ENCODE measurements at places on chromosomes 3 and 15.

DNA sequence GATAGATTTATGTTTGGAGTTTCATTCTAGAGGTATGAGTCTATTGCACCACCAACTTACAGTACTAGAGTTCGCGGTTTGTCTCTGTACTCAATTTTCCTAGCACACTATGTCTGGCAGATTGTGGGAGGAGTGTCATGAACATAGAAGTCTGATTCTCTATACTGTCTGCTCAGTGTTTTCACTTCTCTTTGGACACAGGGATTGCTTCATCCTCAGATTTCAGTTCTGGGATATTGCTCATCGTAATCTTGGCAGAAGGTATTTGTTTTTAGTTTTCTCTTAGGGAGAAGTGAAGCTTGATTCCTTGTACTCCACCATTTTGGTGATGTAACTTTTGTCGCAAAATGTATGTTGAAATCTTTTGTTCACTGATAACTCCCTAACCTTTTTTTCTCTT is 27.8 kb upstream of the AZI2 start:
- DNase-seq: no peak

DNA sequence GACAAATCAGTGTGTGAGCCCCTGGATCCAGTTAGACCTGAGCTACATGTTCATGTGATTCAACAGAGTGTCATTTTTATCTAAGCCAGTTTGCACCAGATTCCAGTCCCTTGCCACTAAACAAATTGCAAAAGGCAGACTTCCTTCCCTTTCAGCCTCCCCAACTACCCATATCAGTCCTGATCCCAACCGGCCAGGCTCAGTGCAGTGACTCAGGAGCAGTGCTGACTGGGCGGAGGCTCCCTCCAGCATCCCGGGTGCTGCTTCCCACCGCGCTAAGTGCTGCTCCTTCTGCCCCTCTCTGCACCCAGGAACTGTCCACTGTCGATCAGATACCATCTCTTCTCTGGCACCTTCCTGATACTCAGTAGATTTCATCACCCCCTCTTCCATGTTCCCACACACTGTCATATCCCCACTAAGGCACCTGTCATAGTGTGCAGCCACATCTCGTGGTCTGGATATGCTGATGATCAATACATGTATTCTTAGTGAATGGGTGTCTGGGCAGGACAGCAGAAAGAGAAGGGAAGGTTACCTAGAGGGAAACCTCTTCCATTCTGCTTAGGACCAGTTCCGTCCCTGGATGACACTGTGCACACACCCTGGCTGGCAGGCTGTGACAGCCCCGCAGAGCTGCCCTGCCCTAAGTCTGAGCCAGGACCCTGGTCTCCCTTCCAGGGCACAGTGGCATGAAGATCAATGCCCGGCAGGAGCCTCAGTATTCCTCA is 108.8 kb upstream of the RAD18 start:
- no peak for DNase-seq

DNA sequence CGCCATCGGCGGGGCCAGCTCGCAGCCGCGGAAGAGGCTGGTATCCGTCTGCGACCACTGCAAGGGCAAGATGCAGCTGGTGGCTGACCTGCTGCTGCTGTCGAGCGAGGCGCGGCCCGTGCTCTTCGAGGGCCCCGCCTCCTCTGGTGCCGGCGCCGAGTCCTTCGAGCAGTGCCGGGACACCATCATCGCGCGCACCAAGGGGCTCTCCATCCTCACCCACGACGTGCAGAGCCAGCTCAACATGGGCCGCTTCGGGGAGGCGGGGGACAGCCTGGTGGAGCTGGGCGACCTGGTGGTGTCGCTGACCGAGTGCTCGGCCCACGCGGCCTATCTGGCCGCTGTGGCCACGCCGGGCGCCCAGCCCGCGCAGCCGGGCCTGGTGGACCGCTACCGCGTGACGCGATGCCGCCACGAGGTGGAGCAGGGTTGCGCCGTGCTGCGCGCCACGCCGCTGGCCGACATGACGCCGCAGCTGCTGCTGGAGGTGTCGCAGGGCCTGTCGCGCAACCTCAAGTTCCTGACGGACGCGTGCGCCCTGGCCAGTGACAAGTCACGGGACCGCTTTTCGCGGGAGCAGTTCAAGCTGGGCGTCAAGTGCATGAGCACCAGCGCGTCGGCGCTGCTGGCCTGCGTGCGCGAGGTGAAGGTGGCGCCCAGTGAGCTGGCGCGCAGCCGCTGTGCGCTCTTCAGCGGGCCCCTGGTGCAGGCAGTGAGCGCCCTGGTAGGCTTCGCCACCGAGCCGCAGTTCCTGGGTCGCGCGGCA is 1.8 kb downstream of the TLNRD1 start:
- no peak for DNase-seq

- DNase-seq: no peak
Measured at GRCh38 chr3:106401666-106402490, 533.1 kb upstream of the CBLB start.

GRCh38 chr3:73068419-73068818 is 7.0 kb downstream of the EBLN2 start:
- no peak for DNase-seq

GRCh38 chr3:169449012-169449411 is 214.5 kb downstream of the MECOM start:
- DNase-seq: no peak

DNA sequence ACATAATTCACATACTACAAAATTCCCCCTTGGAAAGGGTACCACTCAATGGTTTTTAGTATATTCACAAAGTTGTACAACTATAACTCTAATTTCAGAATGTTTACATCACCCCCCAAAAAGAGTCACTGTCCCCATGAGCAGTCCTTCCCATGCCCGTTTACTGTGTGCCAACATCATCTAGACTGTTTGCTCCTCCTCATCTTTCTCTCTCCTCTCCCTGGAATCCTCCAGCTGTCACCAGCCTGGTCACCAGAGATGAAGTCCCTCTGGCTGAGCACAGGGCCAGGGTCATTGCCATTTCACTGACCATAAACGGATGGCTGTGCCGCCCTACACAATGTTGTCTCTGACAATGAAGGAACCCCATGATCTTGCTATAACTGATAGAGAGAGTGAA is 45.2 kb downstream of the C2CD4B start:
- no peak for DNase-seq

DNA sequence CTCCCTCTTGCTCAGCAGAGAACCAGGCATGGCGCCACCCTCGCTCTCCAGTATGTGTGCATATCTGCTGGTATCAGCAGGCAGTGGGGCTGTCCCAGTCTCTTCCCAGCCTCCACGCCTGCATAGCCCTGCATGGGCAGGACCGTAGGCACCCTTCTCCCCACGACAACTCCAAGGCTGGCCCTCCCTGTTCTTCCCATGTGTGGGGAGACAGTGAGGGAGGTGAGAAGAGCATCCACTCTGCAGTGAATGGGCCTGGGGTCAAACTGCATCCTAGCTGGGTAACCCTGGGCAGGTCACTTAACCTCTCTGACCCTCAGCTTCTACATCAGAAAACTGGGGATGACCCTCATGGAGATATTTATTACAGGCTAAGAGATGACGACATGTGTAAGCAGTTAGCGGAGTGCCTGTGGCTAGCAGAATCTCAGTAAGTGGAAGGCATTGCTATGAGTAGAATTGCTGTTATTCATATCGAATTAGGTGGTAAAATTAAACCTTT is 13.3 kb upstream of the SSUH2 start:
- no peak for DNase-seq

GRCh38 chr3:147410116-147410525 is 956 bp downstream of the ZIC1 start:
- no peak for DNase-seq

- DNase-seq: no peak
Measured at GRCh38 chr15:52414936-52415335, 113.7 kb downstream of the MYO5A start.

DNA sequence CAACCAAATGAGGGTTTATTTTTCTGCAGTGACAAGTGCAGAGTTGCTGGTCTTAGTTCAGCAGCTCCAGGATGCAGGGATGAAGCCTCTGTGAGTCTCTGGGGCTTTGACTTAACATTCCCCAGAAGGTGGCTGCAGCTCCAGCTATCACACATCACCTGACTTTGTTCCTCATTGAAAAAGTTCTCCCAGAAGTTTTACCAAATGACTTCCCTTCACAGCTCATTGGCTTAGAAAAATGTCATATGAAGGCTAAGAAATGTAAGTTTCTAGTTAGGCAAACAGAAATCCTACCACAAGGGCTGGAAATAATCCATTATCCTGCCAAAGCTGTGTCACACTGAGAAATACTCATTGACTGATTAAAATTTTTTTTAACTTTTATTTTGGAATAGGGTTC is 184.9 kb downstream of the MINAR1 start:
- no peak for DNase-seq

- no peak for DNase-seq
Measured at GRCh38 chr3:178002113-178002512, 534.1 kb upstream of the KCNMB2 start.

- peak; percentile 30 for DNase-seq
Measured at GRCh38 chr3:184334470-184335158, 2.8 kb upstream of the FAM131A start.
